ENCODE measurements at places on chromosomes 7 and 10.

DNA sequence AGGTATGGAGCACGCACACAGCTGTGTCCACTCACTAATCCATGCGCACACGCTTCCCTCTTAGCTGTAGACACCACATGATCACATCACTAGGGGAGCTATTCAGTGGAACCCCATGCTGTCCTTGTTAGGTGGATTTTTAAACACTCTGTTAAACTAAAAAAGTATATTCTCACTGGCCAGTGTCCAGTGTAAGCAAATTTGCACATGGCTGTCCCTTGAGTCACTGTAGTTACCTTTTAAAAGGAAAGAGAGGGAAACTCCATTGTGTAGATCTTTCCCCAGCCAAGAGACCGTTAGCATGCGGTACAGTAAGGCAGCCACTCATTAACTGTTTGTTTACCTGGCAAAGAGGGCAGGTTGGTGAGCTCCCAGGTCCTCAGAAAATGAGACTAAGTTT is 81.6 kb upstream of the INSYN2A start:
- no peak for DNase-seq

GRCh38 chr7:106345421-106346166 is 60.8 kb upstream of the NAMPT start:
- peak; percentile 26 for DNase-seq

GRCh38 chr10:14086596-14086995 is 244.1 kb downstream of the FRMD4A start:
- DNase-seq: no peak

DNA sequence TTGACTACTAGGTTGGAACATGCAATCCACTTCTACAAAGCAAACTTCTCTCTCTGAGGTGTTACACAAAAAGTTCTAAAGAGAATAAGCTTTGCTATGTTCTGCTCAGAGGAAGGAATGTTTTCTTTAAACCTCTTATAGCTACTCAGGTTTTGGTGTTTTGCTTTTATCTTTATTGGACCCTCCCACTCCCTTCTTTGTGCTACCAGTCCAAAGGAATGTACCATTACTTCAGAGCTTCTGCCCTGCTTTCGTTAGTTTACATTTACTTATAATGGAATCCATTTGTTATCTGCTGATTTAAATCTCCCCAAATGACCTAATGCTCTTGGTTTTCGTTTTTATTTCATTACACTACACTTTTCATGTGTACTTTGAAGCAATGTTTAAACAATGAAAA is 154.9 kb downstream of the ATE1 start:
- DNase-seq: no peak

DNA sequence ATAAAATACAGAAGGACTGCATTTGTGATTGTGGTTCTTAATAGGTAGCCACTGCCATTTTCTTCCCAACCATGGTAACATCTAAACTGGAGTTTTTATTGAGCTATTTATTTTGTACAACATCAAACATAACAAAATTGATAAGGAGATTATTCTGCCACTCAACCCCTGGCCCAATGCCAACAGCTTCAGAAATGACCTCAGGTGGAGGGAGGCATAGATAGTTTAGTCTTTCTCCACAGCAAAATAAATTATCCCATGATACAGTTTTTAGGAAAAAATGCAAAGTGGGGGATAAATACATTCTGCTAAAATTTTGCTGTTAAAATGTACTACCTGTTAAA is 57.6 kb downstream of the LRRTM3 start:
- no peak for DNase-seq

- DNase-seq: no peak
Measured at GRCh38 chr7:84113906-84114850, 80.4 kb downstream of the SEMA3A start.

DNA sequence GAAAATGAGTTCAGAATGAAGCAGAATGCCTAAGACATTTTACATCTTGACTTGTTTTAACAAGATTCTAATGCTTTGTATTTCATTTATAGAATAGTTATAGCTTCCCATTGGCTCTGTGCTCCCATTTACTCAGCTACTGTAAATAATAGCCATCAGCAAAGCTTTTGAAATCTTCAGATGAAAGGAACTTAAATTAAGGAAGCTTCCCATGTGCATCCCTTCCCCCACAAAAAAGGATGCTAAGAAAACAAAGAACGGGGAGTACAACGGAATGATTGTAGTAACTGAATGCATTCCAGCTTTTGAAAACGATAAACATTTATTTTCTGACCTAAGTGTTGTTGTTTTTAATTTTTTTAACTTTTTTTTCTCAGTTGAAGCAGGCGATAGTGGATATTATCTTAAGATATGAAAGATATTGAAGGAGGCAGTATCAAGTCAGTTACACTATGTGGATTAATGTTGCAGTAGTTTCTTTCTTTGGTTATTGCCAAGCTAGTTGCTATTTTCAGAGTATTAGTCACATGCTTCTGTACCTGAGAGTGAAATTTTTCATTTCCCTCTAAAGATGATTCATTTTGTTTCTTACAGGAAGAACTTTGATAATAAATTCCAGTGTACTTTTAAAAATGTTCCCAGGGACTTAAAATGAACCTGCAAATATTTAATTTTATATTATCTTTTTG is 129.2 kb downstream of the KCND2 start:
- no peak for DNase-seq

Data from stimulated activated effector memory CD8-positive, alpha-beta T cell treated with anti-CD3 and anti-CD28 coated beads, Interleukin-12 subunit alpha, Interleukin-12 subunit beta, amount 100 ng/mL, for 72 hours (primary cell).